Amygdala (tissue), 56 donors: ENCODE measurements at places on chromosomes 2 and 18.

GRCh38 chr18:8257851-8258434, 351.3 kb upstream of the RAB12 start:
- DNase-seq, result no peak

GRCh38 chr18:54218299-54218698, 6.2 kb downstream of the MBD2 start:
- no peak for DNase-seq

DNA sequence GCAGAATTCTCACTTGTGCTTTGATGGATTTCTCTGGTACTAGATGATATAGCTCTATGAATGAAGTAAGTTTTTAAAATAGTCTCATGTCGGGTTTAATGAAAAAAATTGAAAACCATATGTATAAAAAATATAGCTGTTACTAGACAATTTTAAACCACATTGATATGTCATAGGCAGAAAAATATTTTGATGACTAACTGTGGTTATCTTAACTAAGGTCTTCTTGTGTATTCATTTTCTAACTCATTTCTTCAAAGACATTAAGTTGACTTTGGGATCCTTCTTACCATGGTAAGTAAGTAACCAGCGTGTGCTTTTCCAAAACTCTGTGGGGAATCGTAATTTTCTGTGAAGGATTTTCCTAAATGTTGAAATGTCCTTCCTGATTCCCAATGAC, 160.9 kb upstream of the COL3A1 start:
- DNase-seq, result no peak

GRCh38 chr2:123101434-123101833, 923.7 kb upstream of the CNTNAP5 start:
- no peak for DNase-seq

DNA sequence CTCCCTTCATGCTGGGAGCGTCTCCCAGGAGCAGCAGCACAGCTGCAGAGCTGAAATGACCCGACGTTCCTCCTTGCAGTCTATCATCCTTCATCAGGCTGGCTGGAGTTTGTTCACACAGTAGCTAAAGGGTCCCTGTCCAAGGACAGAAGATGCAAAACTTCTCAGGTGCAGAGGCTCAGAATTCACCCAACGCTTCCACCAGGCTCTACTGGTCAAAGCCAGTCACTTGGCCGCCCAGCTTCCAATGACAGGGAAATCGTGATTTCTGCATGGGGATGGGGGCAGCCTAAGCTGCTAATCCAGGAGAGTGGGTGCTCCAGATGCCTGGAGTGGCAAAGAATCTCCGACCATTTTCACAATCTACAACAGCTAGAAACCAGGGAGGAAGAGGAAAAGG, 97.0 kb upstream of the SALL3 start:
- DNase-seq, result no peak

DNA sequence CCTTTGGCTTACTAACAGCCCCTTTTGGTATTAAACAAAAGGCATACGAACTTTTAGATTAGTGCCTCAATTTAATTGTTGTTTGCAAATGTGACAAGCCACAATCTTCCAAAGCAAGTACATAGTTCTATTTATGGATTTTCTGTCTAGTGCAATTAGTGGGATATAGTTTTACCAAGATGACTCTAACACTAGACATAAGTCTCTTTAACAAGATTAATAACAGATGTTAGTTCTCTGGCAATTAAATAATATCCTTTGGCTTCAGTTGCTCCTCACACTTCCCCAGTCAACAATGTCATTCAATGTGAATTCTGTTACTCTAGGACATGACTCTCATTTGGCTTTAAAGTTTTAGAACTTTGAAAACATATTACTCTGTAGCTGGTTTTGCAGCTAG, 16.7 kb upstream of the MC4R start:
- DNase-seq, result no peak

DNA sequence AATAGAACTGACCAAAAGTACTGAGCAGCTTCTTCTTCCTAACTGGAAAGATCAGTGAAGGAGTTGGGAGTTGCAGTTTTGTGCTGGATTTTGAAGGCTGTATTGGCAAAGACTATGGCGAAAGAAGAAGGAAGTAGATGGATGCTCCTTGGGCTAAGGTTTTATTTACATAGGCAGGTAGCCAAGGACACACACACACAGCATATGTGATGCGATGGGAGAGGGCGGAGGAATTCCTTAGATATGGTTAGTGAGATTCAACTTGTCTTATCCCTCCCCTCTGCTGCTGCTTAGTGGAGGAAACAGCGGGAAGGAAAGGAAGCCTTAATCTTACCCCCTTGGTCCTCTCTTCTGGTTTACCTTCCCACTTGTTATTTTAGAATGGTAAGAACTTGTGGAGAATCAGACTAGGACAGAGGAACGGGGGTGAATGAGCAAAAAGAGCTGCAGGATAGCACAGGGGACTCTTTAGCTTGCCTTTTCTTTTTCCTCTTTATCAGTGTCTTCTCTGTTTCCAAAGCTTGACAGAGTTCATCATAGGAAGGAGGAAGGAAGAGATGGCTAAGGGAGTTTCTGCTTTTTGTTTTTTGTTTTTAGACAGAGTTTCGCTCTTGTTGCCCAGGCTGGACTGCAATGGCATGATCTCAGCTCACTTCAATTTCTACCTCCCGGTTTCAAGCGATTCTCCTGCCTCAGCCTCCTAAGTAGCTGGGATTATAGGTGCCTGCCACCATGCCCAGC, 87.9 kb downstream of the OSBPL6 start:
- DNase-seq, result no peak

GRCh38 chr2:181104512-181105115, 124.2 kb downstream of the UBE2E3 start:
- DNase-seq, result no peak

- DNase-seq, result no peak
Measured at GRCh38 chr2:217610401-217610814, 392.4 kb downstream of the TNS1 start.

DNA sequence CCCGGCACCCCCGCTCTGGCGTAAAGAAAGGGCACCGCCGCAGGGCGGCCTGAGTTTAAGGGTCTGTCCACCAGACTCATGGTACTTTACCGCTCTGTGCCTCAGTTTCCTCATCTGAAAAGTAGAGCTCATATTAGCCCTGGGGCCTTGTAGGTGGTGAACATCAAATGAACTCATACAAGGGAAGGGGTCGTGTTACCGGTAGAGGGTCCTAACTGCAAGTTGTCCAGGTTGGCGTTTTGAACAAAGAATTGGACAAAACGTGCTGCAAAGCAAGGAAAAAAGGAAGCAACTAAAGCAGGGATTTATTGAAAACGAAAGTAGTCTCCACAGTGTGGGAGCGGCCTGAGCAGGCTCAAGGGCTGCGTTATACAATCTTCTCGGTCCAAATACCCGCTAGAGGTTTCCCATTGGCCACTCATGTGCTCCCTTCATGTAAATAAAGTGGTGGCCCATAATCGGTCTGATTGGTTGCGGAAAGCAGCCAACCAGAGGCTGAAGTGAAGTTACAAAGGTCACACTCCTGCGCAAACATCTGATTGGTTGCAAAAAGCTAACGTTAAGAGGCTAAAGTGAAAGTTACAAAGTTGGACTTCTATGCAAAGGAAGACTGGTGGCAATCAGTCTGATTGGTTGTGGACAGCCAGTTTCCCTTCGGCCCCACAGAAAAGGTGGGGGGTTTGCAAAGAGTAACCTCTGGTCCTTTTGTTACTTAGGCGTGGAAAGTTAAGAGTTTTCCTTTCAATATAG, 80.7 kb upstream of the LDLRAD4 start:
- DNase-seq, result no peak

DNA sequence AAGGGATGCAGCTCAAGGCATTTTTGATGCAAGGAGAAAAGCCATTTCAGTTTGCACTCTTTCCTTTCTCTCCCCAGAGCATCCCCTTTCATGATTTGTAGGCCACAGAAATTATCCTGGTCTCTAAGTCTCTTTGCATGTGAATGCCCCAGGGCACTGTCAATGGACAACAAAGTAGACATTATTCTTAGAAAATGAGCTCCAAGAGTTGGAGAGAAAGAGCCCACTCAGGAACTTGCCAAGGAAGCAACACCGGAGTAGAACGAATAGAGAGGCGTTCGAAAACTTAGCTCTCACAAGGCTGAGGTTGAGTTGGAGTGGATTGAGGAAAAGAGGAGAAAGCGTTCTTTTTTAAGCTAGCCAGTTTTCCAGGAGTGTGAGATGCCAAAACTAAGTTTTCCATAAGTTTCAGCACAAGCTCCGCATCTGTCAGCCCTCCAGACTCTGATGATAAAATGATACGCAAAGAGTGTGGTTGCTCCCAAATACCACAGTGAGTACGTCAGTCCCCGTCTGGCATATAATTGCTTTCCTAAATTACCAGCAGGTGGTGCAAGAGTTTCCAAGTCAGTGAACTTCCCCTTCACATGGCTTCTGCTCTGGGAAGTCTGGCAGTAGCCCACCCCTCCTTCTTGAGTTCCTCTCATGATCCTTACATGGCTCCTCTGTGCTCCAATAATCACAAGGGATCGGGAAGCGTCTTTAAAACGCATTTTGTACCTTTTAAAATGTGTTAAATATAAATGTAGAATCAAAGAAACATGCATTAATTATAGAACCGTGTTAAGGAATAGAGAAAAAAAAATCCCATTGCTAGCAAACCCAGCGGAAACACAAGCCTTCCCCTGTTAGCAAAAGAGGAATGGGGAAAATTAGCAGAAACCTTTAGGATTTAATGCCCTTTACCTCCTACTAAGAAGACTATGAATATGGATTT, 1060.6 kb upstream of the FANCL start:
- DNase-seq, result peak; percentile 4

GRCh38 chr2:63678085-63678484, 89.3 kb downstream of the MDH1 start:
- no peak for DNase-seq

DNA sequence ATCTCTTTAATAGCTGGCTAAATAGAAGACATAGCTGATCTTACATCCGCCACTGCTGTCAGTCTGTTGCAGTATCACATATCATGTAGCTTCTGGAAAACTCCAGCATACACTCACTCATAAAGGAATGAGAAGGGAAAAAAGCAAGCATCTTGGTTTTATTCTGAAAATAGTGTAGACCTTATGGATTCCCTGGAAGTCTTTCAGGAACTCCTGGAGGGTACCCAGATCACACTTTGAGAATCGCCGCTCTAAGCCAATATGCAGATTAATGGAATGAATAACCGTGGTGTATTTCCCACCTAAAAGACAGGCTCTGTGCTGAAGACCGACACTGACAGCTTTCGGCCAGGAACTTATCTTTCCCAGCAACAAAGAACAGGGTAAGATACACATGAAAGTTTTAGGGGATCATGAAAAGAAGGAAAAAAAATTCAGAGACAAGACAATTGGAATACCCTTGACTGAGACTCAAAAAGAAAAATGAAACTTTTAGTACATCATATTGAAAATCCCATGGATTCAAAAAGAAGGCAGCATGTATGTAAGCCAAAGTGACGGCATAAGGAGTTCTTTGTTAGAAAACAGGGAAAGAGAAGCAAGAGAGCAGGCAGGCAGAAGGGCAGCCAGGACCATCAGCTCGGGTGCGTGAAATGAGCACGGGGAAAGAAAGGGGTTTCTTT, 56.4 kb upstream of the SEC11C start:
- no peak for DNase-seq

- no peak for DNase-seq
Measured at GRCh38 chr2:63741884-63742579, 99.7 kb upstream of the UGP2 start.

DNA sequence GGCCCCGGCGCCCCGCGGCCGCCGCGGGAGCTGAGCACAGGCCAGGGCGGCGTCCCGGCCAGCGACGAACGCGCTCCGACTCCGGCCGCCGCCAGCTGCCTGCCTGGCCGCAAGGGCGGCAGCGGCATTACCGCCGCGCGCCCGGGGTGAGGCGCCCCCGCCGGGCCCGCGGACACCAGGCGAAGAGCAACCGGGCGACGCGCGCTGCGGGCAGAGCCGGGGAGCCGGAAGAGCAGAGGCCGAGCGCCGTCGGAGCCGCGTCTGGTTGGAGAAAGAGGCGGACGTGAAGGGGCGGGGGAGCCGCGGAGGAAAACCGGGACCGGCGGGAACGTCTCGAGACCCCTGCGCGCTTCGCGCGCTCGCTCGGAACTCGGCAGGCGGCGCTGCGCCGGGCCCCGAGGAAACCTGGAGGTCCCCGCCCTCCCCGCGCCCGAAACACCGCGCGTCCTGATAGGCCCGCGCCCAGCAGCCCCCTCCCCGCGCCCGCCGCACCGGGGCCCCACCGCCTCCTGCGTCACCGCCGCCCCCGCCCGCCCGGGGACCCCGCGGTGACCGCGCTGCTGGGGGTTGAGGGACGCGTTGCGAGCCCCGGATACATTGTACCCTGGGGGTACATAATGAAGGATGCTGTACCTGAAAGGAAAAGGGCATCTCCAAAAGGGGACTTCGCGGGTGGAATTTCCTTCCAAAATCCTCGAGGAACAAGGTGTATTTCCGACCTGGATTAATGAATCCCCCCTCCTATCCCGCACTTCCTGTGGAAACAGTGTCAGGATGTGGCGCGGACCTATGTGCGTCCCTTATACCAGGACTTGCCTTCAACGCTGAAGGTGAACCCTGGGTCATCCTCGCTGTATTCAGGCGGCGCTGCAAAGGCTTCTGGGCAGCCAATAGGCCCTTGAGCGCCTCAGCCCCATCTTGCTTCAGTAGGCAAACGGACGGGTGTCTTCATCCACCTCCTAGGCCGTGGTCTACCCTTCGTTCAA, 1.0 kb upstream of the B4GALT6 start:
- peak; percentile 46 for DNase-seq

- no peak for DNase-seq
Measured at GRCh38 chr2:232485757-232486557, 1.7 kb downstream of the ECEL1 start.

GRCh38 chr2:210112871-210113270, 58.3 kb downstream of the KANSL1L start:
- DNase-seq, result no peak

GRCh38 chr2:191980483-191980882, 133.6 kb upstream of the CAVIN2 start:
- DNase-seq, result no peak

- no peak for DNase-seq
Measured at GRCh38 chr2:118716102-118716501, 131.3 kb downstream of the EN1 start.

- no peak for DNase-seq
Measured at GRCh38 chr2:170812710-170813600, 3.7 kb upstream of the GAD1 start.

GRCh38 chr2:194714541-194714940, 942.5 kb upstream of the SLC39A10 start:
- no peak for DNase-seq

GRCh38 chr2:95276244-95276887, 2.1 kb downstream of the PROM2 start:
- no peak for DNase-seq

DNA sequence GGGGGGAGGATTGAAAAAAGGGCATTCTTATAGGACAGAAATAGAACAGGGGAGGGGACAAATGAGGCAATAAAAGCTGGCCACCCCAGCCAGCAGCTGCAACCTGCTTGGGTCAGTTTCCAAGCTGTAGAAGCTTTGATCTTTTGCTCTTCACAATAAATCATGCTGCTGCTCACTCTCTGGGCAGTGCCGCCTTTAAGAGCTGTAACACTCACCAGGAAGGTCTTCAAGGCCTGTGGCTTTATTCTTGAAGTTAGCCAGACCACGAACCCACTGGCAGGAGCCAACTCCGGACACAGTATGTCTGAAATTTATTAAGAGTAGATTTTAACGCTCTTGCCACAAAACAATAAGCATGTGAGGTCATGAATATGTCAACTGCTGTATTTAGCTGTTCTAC, 649.9 kb upstream of the RAB6C start:
- DNase-seq, result no peak

GRCh38 chr2:215188078-215188477, 49.7 kb upstream of the ABCA12 start:
- no peak for DNase-seq
